ENCODE measurements at places on chromosomes 3 and 15. TPM values are rescaled to one million over a fixed set of nuclear protein-coding genes. Genes with fewer than 3 reads are reported as not detected.

GRCh38 chr3:45664578-45664977 lies 24.6 kb upstream of the SACM1L start:
- no peak for DNase-seq

DNA sequence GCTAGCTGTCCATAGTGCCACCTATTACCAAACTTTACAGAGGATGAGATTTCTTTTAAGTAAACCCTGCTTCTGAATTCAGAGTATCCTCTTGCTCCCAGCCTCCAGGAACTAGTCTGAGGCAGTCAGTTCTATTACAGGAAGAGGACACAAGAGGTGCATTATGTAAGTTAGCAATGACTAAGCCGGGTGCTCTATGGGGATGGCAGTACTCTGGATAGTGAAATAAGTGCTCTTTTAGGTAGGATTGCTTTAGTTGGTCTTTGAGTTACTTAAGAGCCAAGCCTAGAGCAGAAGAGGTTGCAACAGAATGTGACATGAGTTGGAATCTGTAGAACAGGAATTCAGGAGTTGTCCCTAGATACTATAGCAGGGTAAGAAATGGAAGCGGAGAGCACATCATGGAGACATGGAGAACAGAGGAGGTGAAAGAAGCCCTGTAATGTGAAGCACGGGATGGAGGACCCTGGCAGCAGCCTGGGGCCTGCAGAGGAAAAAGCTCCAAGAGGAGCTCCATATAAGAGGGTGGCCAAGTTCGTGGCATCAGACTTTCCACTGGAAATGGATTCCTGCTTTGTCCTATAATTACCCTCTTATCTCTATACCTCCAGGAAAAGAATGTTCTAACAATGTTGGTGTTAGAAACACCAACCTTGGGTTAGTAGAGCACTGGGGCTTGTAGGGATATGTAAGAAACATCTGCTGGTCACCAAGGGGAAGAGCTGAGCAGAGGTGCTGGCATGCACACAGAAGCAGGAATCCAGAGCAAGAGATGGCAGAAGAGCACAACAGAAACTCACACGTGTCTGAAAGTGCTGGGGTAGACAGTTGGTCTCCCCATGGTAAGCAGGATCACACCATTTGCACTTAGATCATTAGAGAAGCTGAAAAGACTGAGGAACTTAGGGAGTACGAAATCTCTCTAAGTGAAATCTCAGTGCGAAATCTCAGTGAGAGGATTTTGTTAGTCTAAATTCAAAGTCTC lies 851.1 kb downstream of the FHIT start:
- DNase-seq = peak; percentile 3

GRCh38 chr3:132616780-132617179 lies 19.7 kb downstream of the ACKR4 start:
- no peak for DNase-seq

GRCh38 chr15:45181491-45182285 lies 6.1 kb downstream of the SHF start:
- no peak for DNase-seq

GRCh38 chr3:114746502-114746901 lies 400.6 kb downstream of the ZBTB20 start:
- DNase-seq = peak; percentile 52

GRCh38 chr3:113288881-113289280 lies 77.5 kb downstream of the BOC start:
- peak; percentile 14 for DNase-seq

DNA sequence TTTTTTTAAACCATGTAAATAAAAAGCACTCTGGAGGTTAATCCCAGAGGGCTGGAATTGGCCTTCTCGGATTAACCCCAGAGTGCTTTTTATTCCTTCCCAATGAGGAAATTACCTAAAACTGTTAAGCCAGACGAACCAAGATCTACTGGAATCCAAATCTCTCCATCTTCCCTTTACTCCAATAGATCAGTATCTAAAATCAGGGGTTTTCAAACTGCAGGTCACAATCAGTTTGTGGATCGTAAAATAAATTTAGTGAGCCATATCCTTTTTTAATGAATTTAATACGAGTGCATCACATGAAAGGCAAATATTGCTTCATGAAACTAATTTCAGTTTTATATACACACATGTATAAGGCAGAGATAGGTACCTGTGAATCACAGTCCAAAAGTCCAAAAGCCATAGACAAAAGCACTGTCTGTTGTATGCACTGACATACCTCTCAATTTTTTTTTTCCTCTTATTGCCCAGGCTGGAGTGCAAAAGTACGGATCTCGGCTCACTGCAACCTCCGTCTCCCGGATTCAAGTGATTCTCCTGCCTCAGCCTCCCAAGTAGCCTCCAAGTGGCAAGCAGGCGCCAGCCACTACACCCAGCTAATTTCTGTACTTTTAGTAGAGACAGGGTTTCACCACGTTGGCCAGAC lies 61.3 kb downstream of the TBL1XR1 start:
- DNase-seq = no peak

GRCh38 chr15:100781061-100781960 lies 98.3 kb upstream of the ALDH1A3 start:
- DNase-seq = no peak

The PLAAT1 gene
- 0.90 TPM for total RNA-seq
